ENCODE measurements at places on chromosomes 3 and 15.

DNA sequence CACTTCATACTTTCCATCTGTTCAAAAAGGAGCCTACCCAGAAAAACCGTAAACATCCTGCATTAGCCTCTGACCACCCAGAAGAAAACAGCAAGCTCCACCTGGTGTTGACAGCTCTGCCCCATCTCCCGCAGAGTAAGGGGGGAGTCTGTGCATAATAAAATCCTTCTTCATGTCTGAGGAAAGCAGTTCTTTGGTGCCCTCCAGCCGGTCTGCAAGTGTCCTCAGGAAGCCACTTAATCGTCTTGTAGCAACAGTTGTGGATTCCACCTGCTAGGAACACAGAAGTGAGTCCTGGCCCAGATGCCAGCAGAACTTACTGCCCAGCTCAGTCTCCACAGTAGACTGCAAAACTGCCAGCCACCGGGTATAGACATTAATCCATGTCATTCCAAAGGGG, 22.5 kb downstream of the RIOX2 start:
- no peak for DNase-seq

- DNase-seq: no peak
These were observed 8.3 kb downstream of the CPA3 start for GRCh38 chr3:148873270-148873927.

DNA sequence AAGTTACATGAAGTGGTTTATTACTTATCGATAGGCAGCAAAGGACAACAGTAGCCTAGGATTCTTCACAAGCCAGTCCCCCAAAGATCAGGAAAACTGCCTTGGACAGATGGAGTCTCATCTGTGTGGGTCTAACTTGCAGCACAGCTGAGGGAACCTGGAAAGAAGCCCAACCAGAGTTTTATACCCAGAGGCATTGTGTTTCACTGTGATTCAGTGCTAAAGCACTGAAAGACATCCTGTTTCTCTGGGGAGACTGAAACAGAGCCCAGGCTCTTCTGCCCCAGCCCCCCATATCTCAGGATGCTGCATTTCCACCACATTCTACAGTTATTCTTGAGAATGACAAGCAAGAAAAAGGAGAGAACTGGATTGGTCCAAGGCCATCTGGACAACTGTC, 48.2 kb upstream of the PYDC2 start:
- no peak for DNase-seq

DNA sequence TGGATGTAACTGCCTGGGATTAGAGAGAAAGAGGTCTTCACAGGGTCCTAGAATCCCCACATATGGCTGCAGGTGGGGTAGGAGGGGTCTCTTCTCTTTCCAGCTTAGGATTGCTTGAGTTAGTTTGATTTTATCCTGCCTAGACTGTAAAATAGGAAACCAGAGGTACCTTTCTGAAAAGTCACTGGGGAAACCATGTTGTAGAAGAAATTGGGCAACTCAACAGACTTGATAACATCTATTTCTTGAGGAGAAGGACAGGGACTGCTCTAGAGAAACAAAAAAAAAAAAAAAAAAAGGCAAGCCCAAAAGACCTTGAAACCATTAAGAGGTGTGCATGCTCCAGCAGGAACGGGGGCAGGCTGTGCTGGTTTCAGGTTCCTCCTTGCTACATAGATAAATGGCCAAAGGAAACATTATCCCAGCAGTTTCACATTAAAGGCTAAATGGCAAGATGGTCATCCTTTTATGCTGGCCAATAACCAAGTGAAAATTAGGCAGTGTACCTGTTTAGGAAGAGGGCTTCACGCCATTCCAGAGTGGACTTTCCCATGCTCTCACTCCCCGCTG, 116.1 kb downstream of the ALDH1A2 start:
- DNase-seq: no peak

GRCh38 chr3:16060358-16060852, 114.1 kb upstream of the GALNT15 start:
- no peak for DNase-seq

DNA sequence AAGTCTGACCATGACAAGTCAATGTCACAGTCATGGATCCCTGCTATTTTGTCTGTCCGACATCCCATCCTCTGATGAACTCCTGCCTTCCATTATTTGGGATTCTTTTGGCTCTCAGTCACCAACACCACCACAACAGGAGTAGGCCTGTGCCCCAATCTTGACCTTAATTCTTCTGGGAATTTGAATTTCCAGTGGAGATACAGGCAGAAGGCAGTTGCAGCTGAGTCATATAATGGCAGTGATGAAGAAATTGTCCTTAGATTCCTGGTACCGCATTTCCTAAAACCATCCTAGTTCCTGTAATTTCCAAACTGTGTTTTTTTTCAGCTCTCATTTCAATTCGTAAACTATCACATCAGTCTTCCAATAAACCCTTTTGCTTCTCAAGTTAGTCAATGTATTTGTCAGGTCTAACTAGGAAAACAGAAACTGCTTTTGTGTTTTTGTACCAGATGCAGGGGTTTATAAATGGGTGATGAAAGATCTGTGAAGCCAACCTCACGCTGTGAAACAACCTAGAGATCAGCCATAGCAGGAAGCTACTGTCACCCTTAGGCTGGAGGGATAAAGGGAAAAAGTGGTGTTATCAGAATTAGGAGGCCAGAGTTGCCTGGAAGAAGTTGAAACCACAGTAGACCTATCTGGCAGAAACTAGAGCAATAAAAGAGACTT, 126.3 kb upstream of the TMEM108 start:
- DNase-seq: no peak

GRCh38 chr3:138389841-138390581, 41.6 kb downstream of the MRAS start:
- no peak for DNase-seq

DNA sequence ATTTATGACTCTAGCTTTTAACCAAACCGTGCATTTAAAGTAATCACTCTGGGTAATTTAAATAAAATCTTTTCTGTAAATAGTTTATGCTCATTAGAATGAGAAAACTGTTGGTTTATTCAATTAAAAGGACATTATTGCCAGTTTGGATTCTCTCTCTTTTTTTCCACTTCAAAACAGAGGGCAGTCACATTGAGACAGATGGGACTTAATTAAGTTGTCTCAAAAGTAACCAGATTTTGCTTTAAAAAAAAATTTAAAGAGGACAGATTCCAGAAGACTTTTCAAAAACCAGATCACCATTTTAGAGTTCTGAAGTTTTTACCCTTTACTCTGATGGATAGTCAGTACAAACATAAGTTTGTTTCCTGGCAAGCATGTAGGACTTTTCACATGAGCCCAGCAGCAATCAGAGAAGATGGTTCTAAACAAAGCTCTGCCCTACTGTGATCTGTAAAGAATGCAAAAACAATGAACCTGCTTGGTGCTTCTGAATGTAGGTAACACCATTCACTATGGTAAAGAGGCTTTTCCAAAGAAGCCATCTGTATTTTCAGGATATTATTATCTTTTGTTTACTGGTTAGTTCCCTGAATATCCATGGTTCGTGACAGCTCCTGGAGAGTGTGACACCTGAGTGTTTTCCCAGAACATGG, 136.2 kb downstream of the LRTM1 start:
- DNase-seq: no peak

GRCh38 chr3:130918328-130918727, 24.4 kb downstream of the ATP2C1 start:
- DNase-seq: no peak

- DNase-seq: no peak
These were observed 38.2 kb downstream of the MB21D2 start for GRCh38 chr3:192879346-192880031.

GRCh38 chr3:25493246-25493645, 65.2 kb downstream of the RARB start:
- DNase-seq: no peak

DNA sequence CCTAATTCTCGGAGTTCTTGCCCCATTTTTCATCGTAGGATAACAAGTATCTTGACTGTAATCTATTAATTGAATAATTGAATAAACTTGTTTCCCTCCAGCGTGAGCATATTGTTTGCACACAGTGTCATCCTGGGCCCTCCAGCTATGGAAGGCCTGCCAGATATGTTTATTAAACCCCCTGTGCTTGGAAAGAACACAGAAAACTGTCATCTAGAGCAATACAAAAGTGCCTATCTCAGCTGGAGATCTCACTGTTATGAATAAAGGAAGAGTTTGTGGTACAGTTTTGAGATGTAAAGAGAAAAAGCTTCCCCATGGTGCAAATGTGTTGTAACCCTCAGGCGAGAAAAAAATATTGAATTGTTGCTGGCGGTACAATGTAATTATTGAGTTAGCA, 405.9 kb downstream of the SOX2 start:
- DNase-seq: no peak

- DNase-seq: no peak
These were observed 151.6 kb downstream of the PGPEP1L start for GRCh38 chr15:98855815-98856531.
